Brain (organoid and tissue), 16 donors: ENCODE measurements at places on chromosomes 11 and 22. TPM values are rescaled to one million over a fixed set of nuclear protein-coding genes. Genes with fewer than 3 reads are reported as not detected.
A peak's percentile ranks its signal among the peaks of the same experiment; 100 is the strongest.

GRCh38 chr22:23270212-23270733, 90.0 kb downstream of the BCR start:
- no peak for DNase-seq

- peak; percentile 71 for DNase-seq
Observed at GRCh38 chr11:130209128-130209932, 49.7 kb downstream of the ST14 start.

DNA sequence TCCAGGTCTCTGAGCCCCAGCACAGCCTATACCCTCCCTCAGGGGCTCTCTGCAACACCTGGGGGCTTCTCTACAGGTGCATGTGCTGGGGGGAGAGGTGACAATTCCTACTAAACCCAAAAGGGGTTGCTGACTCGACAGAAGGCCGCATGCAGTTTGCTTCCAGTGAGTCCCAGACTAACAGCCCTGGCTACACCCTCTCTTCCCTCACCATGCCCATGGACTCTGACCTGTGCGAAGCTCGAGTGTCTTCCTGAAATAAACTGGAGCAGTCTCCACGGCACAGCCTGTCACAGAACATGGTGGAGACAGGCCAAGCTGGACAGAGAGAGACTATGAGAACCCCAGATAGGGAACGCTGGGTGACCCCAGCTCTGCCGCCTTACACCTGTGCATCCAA, 16.6 kb downstream of the PLEKHA7 start:
- no peak for DNase-seq

DNA sequence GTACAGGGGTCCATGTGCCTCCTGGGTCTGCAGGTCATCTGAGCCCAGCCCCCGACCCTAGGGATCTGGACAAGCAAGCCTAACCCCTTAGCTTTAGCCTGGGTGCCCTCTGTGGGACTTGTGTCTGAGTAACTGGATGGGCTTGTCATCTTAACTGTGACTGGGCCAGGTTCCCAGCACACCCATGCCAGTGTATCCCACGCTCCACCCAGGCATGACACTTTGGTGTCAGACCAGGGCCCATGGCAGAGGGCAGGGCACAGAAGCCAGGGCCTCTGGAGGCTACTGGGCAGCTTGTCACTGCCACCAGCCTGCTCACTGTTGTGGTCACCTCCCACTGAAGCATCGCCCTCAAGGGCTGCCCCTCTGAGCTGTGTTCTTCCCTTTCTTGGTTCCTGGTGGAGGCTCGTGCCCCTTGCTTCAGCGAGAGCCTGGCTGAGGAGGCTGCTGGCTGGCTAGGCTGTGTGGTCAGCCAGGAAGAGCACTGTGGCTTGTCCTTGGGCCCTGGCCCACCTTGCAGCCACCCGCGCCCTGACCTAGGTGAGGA, 80.8 kb downstream of the ST3GAL4 start:
- DNase-seq = no peak

CEP164 gene
- 11.6 TPM for polyA plus RNA-seq

DNA sequence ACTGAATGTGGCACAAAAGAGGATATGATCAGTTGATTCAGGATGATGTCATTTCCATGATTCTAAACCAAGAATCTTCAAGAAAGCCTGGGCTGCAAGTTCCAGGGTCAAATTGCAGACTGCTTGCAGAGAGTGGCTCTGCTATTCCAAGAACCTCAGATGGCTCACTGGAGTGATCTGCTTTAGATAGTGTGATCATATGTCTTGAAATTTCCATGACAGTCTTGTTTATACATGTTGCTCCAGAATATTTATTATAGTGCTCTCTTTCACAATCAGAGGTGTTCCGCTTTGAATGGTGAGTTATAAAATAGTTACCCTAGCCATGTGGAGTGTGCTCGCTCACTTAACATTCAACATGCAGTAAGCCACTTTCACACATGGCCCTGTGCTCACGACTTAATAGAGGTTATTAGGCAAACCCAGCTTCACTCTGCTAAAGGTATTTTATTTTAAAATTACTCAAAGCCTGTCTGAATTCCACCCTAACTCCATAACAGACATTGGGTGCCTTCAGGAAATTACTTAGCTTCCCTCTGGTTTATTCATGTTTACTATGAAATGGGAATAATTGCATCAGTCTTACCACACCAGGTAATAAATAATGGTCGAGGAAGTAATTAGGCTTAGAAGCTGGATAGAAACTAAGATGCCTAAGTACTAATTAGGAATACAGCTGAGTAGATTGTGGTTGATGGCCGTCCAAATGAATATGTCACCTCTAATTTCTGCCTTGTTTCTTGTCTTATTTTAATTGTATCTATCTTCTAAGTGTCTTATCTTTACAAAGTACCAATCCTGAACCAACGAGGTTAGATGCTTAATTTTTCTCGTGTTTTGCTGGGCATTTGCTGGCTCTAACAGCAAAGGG, 187.9 kb downstream of the ETS1 start:
- no peak for DNase-seq

OSBP2 gene
- 11.2 TPM for polyA plus RNA-seq

KRTAP5-10 gene
- polyA plus RNA-seq = not detected

DENND5A gene
- polyA plus RNA-seq = 74.1 TPM

DNA sequence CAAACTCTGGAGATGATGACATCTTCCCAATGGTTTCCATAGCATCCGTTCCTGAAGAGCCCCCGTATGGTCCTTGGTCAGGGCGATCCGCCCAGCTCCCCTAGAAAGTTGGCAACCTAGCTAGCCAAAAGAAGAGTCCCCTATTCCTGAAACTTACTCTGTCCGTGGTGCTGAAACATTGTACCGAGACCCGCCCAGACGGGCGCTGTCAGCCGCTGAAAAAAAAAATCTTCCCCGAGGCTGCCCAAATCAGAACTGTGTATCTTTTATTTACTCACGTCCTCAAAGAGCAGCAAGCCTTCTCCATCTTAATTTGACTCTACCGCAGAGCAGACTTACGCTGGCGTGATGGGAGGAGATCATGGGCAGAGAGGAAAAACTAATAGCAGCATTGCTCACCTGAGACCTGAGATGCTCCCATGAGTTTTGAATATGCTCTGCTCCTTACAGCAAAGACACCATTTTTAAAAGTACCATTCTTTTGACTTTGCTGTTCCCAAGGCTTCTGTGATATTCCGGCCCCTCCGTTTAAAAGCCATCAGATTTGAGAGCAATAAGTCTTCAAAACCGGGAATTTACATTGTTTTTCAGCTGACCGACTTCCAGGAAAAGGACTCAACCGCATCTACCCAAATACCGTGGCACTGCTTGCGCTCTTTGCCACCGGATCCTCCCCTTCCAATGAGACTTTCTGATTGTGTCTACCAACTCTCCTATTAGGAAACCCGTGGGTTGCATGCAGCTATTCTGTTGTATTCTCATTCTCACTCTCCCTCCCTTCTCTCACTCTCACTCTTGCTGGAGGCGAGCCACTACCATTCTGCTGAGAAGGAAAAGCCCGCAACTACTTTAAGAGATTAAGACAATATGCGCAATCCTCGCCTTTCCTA, at the start of gene SLC17A6:
SLC17A6 (plus strand) TSS at position 786 of the 890 bp plus-strand sequence. CDS start 153 bp downstream, outside the sequence.
- DNase-seq = peak; percentile 80

BDNF gene
- 0.10 TPM for polyA plus RNA-seq

C1QTNF5 gene
- 13.2 TPM for polyA plus RNA-seq

DNA sequence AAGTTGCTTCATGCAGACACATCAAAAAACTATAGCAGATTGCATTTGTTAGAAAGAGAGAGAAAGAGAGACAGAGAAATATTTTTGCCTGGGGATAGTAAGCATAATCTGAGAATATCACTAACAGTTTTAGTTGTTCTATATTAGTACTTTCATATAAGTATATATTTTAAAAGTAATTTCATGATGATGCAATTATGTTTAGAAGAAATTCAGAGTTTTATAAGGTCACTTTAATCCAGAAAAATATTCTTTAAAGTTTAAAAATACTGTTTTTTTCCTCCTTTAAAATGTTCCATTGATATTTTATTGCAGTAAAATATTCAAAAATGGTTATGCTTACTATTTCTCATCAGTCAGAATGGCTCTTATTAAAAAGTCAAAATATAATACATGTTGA, 86.8 kb upstream of the MTMR2 start:
- DNase-seq = no peak

KREMEN1 gene
- 50.5 TPM for polyA plus RNA-seq

DNA sequence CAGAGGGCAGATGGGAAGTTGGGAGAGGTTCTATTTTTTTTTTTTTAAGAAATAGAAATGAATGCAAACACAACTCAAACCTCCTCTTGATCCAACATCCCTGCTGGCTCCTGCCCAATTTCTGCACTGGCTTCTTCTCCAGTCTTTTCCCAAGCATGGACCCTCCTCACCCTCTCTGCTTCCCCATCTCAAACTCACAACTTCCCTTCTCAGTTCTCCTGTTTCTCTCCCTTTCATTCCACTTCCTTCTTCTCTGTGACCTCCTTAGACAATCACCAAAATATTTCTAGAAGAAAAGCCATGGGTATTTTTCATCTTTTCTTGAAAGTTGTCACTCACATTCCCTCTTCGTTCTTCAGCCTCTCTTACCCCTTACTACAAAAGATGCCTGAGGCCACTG, 85.2 kb upstream of the VPREB1 start:
- DNase-seq = no peak

DNA sequence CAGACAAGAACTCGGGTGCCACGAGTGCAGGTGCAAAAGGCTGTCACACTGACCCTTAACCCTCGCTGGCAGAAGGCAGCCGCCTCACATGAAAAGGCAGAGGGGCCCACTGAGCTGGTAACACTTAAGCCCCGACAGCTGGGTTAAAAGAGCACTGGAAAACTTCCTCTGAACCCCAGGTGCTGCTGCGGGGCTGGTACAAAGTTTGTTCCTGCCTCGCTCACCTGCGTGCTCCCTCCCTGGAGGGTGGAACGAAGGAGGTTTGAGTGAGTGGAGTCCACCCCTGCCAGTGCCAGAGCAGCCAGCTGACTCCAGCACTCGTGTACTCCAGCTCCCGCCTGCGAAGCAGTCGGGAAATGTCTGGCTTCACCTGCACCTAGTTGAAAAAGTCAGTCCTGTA, 12.6 kb downstream of the SULT4A1 start:
- no peak for DNase-seq

OR52N4 gene
- not detected for polyA plus RNA-seq

IL18 gene
- polyA plus RNA-seq = 1.8 TPM
